ENCODE measurements at places on chromosomes 5 and 9.

- no peak for DNase-seq
Observed at GRCh38 chr9:132413926-132414325, 3.9 kb downstream of the CFAP77 start.

- DNase-seq = no peak
Observed at GRCh38 chr9:38036359-38037084, 32.5 kb downstream of the SHB start.

DNA sequence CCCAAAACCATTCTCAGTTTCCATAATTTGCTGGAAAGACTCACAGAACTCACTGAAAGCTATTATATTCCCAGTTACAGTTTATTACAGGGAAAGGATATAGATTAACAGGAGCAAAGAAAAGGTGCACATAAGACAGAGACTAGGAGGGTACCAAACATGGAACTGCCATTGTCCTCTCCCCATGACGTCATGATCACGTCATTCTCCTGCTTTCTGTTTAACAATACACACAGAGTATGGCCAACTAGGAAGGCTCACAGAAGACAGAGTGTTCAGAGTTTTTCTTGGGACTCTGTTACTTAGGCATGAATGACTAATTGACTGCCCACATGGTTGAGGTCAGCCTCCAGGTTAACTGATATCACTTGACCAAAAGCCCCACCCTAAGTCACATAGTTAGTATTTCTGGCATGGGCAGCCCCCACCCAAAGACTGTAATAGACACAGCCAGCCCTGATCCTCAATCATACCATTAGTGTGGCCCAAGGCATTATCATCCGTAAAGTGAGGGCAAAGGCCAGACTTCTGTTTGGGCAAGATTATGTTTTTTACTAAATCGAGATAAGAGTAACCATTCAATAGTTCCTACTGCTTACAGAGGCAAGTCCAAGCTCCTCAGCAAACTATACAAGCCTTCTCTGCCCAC, 353.5 kb upstream of the POU5F2 start:
- DNase-seq = no peak

- no peak for DNase-seq
Observed at GRCh38 chr9:114694146-114694545, 12.2 kb upstream of the TEX48 start.

DNA sequence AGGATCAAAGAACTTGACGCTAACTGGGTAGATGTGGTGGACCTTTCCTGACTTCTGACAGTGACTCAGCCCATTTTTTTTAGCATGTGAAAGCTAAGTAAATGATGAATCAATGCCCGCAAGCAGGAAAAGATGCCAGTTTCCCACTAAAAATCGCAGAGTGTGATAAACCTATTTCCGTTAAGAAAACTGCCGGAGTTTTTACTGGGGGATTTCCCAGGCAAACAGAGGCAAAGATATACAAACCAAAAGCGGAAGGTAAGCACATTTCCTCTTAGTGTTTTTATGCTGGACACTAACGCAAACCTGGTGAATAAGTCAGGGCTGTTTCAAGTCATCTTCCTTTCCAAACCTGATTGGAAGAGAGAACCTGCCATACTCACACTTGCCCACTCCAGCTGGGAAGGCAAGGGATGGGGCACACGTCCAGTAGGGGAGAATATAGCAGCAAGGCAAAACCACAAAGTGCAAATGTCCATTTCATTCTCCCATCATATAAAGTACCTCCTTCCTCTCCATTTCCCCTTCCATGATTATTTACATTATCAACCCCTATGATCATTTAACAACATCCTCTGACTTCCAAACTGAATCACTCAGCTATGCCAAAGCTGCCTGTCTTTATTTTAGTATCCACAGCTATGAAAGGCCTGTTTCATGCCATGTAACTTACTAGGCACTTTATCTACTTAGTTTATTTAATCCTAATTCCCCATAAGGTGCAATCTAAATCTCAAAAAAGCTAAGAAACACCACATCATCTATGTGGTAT, 349.7 kb upstream of the RFX3 start:
- no peak for DNase-seq

DNA sequence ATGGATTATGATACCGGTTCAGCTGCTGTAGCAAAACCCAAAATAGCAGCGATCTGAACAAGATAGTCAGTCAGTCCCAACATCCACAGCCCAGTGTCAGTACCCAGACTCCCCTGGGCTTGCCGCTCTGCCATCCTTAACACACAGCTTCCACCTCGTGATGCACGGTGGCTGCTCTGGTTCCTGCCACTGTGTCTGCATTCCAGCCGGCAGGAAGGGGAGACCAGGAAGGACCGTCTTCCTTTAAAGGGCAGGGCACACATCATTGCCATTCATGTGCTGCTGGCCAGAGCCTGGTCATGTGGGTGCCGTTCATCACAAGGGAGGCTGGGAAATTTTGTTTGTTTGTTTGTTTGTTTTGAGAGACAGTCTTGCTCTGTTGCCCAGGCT, 131.0 kb upstream of the IER5L start:
- no peak for DNase-seq

DNA sequence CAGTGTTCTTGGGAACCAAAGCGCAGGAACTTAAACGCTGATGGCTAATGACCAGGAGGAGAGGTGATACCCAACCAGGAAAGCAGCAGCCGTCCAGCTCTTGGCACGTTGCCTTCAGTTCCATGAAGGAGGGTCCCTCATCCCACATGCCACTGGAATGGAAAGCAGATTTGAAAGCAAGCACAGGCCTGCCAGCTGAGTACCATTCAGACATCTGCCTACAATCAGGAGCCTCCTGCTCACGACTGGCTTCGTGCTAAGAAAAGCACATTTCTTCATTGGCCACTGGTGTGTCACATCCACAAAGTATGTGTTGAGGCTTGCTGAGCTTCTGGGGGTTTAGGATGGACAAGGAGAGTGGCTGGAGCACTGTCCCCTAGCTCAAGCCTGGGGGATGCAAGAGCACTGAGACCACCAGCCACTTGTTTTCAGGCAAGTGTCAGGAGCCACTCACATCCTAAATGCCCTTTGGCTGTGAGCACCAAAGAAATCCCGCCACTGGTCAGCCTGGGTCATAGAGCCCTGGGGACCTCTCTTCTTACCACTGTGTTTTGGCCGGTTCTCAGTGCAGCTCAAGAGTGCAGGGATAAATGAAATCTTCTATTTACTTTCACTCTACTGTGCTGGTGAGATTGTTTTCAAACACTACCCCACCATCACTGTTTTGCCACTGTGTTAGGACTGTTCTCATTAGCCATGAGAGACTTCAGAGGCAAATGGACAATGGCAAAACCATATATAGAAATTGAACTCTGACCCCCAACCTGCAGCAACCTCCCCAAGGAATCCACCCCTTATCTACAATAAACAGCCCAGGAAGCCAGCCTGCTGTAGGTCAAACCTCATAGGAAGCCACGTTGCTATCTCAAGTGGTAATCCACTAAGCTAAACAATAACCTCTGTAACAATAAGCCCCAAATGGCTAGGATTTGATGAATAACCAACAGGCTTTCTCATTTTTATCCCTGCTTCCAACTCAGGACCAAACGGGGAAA, 58.3 kb downstream of the MTX3 start:
- no peak for DNase-seq

- DNase-seq = peak; percentile 68
Observed at GRCh38 chr5:172770374-172770674, 671 bp downstream of the DUSP1 start.

- no peak for DNase-seq
Observed at GRCh38 chr5:75460532-75460931, 50.9 kb downstream of the CERT1 start.

DNA sequence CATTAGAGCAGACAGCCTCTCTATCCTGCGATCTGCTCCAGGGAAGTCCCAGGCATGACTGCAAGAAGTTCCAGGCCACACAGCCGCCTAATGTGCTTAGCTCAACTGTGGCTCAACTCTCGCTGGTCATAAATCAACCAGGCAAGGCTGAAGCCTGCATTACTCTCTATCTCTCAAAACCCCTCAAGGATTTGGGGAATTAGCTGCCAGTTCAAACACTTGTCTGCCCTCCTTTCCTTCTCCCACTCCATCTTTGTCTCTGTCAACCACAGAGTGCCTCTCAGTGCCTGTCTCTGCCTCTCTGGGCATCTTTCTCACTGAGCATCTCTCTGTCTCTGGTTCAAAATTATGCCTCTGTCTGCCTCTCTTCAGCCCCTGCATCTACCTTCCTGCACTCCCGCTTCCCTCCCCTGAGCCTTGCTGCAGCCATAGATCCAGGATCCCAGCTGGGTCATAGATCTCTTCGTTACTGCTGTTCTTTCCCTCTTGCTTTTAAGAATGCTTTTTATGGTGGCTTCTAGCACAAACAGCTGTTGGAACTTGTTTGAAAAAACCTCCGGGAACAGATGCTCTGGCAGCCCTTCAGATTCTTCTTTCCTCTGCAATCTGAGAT, 27.9 kb upstream of the GALNT10 start:
- no peak for DNase-seq

GRCh38 chr5:135154197-135154596, 120.2 kb upstream of the PITX1 start:
- DNase-seq = no peak

DNA sequence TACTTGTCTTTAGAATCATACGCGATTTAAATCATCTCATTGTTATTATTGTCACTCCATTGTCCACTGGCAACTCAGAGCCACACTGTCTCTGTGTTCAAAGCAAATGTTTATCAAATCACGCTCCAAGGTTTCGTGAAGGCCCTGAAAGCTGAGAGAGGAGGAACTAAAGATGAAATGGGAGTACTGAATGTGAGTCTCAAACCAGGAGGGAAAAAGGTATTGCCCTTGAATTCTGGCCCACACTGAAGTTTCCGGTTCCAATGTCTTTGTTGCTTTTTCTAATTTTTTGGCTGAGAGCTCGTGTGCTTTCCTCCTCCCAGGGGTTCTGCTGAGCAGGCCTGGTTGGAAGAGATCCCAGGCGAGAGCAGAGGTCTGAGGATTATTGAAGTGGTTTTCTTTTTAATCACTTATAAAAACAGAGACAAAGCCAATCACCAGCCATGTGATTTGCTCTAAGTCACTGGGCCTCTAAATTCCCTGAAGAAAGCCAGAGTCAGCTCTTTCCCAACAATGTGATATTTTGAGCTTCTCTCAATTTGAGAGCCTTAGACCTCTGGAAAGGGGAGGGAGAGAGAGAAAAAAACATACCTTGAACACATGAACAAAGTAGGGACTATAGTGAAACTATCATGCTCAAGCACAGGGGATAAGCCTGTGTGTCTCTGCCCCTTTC, 420.8 kb upstream of the GRAMD2B start:
- DNase-seq = no peak

DNA sequence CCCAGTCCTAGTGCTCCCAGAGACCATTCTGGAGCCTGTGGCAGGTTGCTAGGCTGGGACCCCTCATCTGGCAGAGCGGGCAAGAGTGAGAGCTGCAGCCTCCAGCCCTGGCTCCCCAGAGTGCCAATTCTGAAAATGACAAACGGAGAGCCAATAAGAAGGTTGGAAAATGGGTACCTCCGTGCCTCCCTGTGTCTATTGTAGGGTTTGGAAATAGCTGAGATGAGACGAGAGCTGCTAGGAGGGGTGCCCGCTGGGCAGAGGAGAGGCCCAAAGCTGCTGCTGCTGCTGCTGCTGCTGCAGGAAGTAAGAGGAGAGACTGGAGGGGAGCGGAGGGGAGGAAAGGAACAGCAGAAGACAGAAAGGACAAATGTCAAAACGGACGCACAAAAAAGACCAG, 36.0 kb upstream of the FUBP3 start:
- no peak for DNase-seq

- no peak for DNase-seq
Observed at GRCh38 chr5:58505971-58506640, 14.9 kb downstream of the GAPT start.

DNA sequence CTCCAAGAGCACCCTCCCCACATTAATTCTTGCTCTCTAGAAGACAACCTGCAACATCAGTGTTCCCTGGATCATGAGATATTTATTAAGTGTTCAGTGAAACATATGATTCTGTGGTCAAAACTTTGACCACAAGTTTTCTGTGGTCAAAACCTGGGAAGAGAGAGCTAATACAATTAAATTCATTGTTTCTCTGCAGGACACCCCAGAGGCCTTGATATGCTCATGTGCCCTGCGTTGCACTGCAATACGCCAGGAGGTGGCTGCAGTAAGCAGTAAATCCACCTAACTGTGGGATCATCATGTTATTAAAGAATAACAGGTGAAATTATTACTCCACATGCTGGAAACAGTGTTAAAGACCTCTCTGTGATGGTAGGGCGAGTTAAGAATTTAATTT, 109.3 kb upstream of the SPDL1 start:
- no peak for DNase-seq

DNA sequence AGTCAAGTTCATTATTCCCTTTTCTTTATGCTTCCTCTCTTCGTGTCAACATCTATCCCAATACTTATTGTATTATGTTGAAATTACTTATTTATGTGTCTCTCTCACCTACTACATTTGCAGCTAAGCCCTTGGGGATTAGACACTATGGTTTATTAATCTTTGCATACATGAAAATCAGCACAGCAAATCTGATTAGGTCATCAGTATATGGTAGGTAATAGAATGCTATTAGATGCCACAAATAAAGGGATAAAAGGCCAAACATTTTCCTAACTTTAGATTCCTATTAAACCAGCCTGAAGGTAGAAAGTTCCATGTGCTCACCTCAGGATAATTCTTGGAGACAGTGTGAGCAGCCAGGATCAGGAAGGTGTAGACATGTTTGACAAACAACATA, 490.1 kb upstream of the MPDZ start:
- no peak for DNase-seq

GRCh38 chr5:16477541-16477940, 11.9 kb upstream of the ZNF622 start:
- DNase-seq = no peak

- no peak for DNase-seq
Observed at GRCh38 chr5:71695595-71695994, 23.5 kb upstream of the CARTPT start.

DNA sequence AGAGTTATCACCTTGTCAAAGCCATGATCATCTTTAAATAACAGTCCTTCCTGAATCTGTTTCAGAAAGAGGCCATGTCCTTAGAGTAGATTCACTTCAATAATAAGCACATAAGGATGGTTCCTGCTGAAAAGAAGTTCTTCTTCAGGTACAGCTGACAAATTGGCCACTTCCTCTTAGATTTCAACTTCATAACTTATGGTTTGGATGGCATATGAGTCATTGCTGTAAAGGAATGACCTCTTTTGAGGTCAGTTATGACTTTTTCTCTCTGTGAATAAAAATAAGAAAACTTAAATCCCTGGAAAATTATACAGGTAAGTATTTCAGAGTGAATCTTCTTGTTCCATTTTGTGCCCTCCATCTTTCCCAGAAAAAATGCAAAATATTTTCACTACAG, 555.3 kb upstream of the ZNF462 start:
- no peak for DNase-seq

- no peak for DNase-seq
Observed at GRCh38 chr5:120545007-120545406, 80.9 kb downstream of the PRR16 start.

Data from activated B cell treated with CpG ODN at 0.5 μM for 24 hours (primary cell).